Upper lobe of right lung (tissue), 1 donor: ENCODE measurements at places on chromosomes 6 and 20.

DNA sequence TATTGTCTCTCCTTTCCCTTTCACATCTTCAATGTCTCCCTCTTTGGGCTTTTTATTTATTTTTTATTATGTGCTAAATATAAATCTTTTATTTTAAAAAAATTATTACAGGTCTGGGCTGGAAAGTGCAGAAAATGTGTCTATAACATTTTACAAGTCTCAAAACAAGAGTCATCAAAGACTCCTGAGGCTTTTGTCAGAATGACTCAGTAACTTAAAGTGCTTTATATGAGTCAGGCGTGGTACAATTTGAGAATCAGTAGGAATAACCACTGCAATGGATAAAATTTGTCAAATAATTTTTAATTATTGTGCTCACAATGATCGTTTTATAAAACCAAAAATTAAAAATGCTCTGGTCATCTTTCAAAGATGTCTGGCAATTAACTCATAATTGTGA is 193.9 kb downstream of the MMUT start:
- H3K4me3 ChIP-seq, result no peak overlapping the region
- H3K27ac ChIP-seq, result no peak overlapping the region
- no peaks in the 10 kb centered on the region for H3K27me3 ChIP-seq
- no peaks in the 10 kb centered on the region for H3K36me3 ChIP-seq

GRCh38 chr20:36824142-36824940 is 50.8 kb upstream of the DSN1 start:
- H3K27me3 ChIP-seq, result no peaks in the 10 kb centered on the region
- H3K36me3 ChIP-seq, result peaks cover 25% of the 10 kb centered on the region
- peaks cover 12% of the 10 kb centered on the region for H3K4me1 ChIP-seq
- no peak for DNase-seq
- H3K27ac ChIP-seq, result no peak overlapping the region

DNA sequence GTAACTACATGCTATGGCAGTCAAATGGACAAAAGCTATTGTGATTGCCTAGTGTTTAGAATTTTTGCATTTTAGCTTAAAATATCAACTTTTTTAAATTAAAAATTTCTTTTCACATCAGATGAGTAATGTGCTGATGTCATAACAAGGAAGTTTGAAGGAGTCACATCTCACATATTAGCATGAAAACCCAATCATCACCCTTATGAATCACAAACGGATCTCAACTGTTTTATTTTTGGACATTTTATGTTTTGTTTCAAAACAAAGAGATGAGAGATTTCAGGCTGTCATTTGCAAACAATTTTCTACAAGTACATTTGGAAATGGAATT is 53.6 kb upstream of the TRERF1 start:
- H3K36me3 ChIP-seq, result no peaks in the 10 kb centered on the region
- H3K4me1 ChIP-seq, result no peaks in the 10 kb centered on the region
- no peaks in the 10 kb centered on the region for H3K27me3 ChIP-seq
- no peak for DNase-seq
- H3K27ac ChIP-seq, result no peak overlapping the region
- no peak overlapping the region for H3K4me3 ChIP-seq

DNA sequence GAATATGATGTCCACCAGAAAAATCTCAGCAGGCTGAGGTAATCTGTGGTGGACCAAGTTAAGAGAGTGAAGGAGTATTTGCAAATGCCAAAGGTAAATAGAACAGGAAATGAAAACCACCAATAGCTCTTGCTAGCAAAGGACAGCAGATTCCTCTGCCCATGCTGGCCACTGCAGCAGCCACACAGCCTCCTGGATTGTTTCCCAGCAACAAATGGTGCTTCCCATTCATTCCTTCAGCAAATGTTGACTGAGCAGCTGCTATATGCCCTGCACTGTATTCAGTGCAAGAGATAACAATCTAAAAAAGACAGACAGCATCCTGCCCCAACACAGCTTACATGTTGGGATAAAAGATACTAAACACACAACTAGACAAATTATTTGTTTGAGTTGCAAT is 11.0 kb downstream of the ROS1 start:
- no peak for DNase-seq
- no peaks in the 10 kb centered on the region for H3K4me1 ChIP-seq
- H3K4me3 ChIP-seq, result no peak overlapping the region

DNA sequence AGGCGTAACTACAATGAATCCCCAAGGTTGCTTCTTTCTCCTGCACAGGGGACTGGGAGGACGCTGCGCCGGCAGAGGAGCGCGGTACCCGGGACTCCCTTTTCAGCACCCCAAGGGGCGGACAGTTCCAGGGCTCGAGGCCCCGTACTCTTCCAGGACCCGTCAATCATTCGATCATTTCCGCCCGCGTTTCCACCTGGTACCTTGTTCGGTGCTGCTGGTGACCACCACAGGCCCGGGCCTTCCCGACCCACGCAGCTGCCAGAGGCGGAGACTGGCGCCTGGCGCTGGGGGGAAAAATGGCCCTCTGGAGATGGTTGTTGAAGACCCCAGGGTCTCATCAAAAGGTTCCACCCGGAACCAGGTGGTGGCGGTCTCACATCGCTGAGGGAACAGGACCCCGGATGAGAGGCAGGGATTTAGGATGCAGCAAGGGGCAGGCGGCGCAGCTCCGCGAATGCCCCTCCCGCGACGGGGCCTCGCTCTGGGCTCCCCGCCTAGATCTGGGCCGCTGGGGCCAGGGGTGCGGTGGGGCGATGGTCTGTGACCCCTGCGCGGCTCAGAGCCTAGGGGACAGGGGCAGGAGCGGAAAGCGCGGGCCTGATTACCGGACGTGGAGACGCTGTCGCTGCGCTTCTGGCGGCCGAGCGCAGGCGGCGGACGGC is 744 bp downstream of the VSX1 start:
- DNase-seq, result no peak
- H3K27ac ChIP-seq, result no peak overlapping the region
- peaks cover 16% of the 10 kb centered on the region for H3K4me1 ChIP-seq

DNA sequence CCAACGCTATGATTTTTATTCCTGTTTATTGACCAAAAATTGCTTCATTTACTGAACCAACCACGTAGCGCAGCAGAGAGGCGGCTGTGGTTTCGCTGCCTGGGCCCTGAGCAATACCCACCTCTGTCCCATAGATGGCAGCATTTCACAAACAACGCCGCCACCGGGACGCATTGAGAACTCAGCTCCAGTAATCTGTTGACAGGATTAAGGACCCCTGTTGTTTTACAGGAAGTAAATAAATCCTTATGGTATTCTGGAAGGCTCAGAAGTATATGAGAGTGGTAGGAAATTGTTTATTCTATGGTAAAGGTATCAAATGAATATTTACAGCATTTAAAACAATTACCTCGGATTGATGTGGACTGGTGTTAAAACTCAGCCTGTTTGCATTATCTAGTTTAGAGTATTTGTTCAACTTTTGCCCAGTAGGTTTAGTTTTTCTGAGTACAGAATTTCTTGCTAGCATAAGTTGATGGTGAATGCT is 547.9 kb upstream of the SLC35B3 start:
- H3K27me3 ChIP-seq, result no peaks in the 10 kb centered on the region
- no peak overlapping the region for H3K4me3 ChIP-seq
- peak; percentile 69 for DNase-seq
- H3K27ac ChIP-seq, result no peak overlapping the region
- no peaks in the 10 kb centered on the region for H3K4me1 ChIP-seq
- no peaks in the 10 kb centered on the region for H3K36me3 ChIP-seq
